ENCODE measurements at places on chromosomes 2 and 18.

DNA sequence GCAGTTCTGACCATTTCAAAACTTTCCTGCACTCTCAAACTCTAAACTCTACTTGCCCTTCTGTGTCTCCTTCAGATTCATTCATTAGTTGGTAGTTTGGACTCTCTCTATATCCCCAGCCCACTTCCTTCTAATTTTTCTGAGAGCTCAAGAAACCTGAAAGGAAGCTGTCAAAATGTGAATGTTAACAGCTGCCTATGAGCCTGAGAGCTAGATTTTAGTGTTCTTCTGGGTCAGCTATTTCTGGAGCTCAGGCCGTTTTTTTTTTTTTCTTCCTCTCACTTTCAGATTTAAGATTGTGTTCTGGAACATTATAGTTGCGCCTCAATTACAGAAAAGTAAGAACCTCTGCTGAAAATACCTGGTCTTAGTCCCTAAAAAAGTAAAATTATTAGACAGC lies 73.1 kb downstream of the RTN4 start:
- no peak for DNase-seq

- no peak for DNase-seq
Measured at GRCh38 chr18:2526329-2526728, 45.0 kb downstream of the METTL4 start.

GRCh38 chr18:24014062-24014985 lies at the start of gene TTC39C:
Gene TTC39C (plus strand): TSS chr18:24014754. CDS start chr18:24014872, 118 bp downstream.
- DNase-seq = no peak

DNA sequence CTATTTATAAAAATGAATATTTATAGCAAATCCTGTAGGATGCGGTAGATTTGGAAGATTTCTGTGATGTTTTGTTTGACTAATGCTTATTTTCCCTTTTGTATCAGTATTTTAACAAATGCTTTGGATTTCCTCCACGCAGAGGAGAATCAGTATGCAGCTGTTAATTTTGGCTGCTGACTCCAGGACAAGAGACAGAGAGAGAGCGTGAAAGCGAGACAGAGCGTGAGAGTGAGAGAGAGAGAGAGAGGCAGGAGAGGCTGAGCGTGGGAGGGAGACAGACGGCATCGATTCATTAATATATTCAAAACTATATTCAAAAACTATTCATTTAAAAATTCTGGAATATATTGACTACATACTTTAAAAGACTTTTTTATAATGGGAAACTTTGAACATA lies 62.5 kb downstream of the RRM2 start:
- DNase-seq = no peak

GRCh38 chr2:234802071-234802844 lies 149.6 kb upstream of the SH3BP4 start:
- DNase-seq = no peak

GRCh38 chr2:32772638-32773447 lies 145.0 kb downstream of the TTC27 start:
- peak; percentile 33 for DNase-seq

DNA sequence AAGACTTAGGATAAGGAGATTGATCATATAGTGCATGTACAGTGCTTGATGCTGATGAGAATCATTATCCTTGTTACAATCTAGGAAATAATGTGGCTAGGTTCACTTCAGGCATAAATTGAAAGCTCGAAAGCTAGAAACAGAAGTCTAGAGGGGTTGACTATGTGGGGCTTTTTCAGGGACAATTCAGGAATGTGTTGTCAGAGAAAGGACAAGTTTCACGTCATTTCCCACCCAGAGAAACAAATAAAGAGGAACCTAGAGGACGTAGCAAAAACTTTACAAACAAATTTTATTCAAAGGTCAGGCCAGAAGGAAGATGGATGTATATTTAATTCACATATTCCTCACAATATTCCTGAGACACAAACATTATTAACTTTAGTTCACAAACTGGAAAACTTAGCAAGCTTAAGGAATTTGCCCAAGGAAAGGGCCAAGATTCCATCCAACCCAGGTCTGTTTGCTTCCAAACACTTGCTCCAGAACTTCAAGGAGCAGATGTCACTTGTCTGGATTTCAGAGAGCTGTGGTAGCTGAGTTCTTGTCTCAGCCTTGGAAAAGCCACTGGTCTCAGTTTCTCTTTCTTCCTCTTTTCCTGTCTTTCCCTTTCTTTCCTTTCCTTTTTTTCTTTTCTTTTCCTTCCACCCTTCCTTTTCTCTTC lies 7.4 kb downstream of the CYRIA start:
- DNase-seq = no peak
